NCI-H2081 treated with DMSO at 0.1 percent for 48 hours (cell line): ENCODE measurements at places on chromosomes 7 and 10.

DNA sequence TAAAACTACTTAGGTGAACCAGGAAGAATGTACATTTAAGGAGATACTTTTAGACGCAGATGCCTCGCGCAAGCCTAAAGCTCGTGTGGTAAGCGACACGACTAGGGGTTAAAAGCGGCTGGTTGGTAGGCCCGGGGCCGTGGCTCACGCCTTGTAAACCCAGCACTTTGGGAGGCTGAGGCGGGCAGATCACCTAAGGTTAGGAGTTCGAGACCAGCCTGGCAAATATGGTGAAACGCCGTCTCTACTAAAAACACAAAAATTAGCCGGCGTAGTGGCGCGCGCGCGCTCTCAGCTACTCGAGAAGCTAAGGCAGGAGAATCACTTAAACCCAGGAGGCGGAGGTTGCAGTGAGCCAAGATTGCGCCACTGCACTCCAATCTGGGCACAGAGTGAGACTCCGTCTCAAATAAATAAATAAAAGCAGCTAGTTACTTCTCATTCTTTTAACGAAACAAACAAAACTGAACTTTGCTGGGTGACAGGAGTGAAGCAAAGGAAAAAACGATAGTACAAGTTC is 879 bp downstream of the NUDT5 start:
- DNase-seq = no peak

- DNase-seq = no peak
Observed at GRCh38 chr10:28711041-28711440, 33.7 kb downstream of the BAMBI start.

DNA sequence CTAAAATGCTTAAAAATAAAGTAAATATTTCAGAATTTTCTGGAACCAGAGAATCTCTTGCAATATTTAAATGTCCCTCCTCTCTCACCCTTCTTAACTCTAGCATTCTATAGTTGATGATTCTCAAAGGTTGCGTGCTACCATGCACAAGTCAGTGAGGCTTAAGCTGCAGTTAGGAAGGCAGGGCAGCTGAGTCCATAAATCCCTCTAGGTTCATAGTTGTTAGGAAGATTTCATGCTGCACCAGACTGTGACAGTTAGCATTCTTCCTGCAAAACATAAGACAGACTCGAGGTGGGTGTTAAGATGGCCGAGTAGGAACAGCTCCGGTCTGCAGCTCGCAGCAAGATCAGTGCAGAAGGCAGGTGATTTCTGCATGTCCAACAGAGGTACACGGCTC is 70.6 kb downstream of the MET start:
- DNase-seq = no peak

DNA sequence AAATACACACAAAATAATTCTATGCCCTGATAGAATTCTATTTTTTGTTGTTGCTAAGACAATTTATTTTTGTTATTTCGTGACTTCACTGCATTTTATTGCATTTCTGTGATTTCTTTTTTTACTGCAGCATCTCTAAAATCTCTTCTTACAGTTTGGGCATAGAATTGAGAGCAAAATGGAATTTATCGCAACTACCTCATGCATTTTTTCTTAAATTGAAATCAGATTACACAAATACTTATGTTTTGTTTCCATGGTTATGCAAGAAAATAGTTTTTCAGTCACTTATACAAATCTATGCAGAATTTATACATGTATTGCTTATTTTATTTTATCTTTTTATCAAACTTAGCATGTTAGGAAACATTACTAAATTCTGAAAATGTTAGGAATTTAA is 781.8 kb upstream of the LRRTM3 start:
- no peak for DNase-seq

- DNase-seq = no peak
Observed at GRCh38 chr10:69640196-69640980, 10.3 kb downstream of the FAM241B start.

DNA sequence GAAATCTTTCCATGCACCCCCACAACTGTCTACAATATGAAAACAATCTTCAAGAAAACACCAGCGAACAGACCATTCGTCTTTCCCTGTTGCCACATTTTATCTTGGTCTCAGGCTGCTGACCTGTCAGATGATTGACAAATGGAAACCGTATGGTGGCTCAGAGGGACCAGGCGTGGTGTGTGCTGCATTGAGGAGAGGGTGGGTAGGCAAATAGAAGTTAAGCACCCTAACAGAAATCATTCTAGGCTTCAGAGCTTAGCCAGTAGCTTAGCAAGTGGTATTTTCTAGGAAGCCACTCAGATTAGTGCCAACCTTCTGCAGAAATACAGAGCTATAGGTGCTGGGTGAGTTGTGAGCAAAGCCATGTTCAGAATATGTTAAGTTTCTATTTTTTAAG is 114.9 kb downstream of the DPP6 start:
- DNase-seq = no peak

GRCh38 chr7:105797652-105798051 is 78.7 kb downstream of the ATXN7L1 start:
- DNase-seq = no peak

DNA sequence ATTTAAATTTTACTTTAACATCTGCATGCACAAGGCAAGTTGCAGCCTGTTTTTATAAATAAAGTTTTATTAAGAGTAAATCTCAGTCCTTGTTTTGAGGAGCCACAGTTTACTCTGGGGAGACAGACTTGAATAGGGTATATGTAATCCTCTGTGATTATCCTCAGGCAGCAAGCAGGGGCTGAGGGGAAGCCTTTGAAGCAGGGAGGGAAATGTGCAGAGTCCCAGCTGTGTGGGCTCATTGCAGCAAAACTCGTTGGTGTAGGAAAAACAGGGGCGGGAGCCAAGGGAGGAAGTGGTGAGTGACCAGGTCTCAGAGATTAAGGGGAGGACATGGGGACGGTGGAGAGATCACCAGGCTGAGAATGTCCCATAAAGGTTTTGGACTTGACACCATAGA is 34.3 kb upstream of the SMC3 start:
- DNase-seq = no peak

DNA sequence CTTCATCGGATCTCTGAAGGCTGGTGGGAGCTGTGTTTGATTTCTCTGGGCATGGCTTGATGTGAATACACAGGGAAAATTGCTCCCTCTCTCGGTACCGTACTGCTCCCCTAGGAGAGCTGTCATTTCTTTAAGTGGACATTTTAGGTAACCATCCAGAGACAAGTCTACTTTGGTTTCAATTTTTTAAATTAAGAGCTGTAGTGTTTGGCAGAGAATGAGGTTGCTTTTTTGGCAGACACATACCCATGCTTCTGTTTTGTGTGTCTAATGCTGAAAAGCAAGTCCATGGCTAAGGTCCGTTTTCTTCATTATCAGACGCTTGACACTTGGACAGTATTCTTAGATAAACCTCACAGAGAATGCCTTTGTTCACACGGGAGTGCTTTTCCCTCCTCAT is 61.3 kb upstream of the TRIL start:
- DNase-seq = no peak

DNA sequence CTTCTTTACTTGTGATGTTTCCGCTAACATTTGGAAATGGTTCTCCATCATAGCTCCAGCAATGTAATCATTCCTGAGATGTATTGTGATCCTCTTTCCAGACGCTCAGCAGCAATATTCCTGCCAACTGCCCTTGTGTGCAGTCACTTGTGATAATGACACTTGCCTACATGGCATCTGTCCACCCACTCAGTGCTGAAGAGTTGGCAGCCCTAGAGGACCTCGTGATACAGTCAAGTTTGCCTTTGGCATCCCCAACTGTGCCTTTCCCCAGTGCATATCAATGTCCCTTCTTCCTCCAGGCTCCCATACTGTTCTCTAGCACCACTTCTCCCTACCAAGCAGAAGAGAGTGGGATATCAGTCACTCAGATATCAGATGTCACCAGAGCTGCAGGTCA is 64.9 kb downstream of the MYOF start:
- DNase-seq = no peak

DNA sequence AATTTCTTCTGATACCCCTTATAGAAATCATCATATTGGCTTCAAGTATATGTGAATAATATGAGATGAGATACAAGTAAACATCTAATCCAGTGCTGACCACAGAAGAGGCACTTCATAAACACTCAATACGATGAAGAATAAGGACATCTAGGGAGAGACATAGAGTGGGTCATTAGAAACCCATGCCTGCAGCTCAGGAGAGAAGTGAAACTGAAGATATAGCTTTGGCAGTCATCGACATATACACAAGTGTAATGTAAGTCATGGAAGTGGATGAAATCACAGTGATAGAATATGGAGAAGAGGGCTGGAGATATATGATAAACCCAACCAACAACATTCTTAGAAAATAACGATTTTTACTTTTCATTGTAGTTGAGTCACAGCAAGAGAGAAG is 665.0 kb downstream of the PARD3 start:
- DNase-seq = no peak

DNA sequence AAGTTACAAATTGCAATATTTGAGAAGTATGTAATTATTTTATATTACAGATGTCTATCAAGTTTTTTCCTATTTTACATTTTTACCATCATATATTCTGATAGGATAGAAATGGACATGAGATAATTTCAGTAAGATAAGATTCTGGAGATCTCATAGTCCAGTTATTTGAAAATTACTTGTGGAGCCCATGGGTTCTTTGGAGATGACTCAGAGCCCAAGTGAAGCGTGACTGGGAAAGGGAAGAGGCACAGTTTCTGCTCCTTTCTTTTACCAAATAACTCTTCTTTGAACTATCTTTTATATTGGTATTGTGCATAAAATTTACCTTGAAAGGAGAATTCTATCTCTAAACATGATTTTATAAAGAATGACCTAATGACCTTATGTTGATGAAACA is 2.4 kb downstream of the CD36 start:
- no peak for DNase-seq

DNA sequence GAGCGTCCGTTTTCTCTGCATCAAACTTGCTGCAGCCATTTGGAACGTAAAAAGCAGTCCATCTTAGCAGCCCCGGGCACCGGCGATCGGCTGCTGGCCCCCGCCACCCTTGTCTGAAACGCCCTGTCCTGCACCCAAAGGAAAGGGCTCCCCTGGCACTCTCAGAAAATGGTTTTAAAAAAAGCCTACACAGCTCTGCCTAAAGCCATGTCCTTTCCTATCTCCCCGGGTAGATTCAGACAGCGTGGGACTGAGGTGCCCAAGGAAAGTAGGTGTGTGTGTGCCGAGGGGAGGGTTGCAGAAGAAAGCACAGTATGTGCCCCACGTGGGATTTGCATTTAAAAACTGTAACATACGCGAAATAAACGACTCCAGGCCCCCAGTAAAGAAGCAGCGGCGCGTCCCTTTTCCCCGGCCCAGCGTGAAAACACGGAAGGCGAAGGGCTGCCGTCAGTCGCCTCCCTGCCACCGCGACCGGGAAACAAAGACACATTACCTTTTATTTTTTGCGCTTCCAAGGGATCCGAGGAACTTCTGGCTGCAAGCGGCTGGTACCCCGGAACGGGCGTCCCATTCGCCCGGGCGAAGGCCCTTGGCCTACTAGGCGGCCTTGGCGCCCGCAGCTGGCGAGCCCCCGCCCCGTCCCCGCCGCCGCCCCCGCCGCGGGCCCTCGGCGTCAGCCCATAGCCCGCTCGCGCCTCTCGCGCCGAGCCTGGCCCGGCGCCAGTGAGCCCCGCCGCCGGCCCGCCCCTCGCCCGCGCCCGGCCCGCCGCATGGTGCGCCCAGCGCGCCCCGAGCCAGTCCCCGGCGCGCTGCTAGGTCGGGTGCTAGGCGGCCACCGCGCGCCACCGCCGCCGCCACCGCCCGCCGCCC is 304.6 kb downstream of the PRPF18 start:
- no peak for DNase-seq

DNA sequence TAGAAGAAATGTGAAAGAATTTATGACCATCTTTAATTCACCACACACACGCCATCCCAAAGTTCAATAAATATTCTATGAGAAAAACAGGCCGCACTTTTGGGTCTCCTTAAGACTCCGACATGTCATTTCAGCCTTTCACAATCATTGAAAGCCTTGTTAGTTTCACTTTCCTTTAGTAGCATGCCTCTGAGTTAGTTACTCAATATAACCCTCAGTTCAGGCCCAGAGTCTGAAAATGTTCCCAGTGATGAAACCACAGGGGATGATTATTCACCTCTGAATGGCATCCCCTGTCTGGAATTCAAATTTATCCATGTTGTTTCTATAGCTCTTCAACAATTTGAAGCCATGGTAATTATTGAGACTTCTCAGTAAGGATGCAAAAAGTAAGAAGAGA is 278.1 kb upstream of the NRP1 start:
- no peak for DNase-seq

- no peak for DNase-seq
Observed at GRCh38 chr7:148633761-148634160, 43.2 kb downstream of the C7orf33 start.

GRCh38 chr7:13908667-13909397 is 80.6 kb downstream of the ETV1 start:
- DNase-seq = peak; percentile 86

DNA sequence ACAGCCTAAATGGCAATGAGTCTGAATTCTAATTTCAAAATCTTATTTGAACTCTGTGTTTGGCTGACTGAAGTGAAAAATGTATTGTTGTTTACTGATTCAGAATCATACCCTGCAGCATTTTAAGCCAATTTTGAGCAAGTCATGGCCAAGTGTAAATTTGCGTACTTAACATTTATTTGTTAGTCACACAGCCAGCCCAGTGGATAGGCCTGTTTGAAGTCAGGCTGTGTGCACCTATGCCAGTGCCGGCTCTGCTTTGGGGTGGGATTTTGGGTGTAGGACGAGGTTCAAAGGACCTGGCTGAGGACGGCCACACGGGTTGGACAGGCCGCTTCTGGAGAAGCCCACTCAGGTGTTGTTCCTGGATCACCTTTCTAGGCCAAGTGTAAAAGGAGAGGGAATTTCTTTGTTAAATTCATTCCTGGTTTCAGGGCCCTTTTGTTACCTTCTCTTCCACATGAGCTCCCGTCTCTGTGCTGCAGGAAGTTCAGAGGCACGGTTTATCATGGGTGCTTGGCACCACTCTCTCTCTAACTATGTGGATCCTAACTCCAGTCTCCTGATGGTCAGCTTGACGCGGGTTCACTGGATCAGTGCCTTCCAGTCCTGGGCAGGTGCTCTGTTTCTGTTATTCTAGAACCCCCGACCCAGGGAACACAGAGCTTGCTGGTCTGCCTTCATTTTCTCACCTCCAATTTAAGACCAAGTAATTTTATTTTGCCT is 84.7 kb downstream of the CCNY start:
- DNase-seq = no peak

GRCh38 chr7:135936497-135937217 is 40.5 kb downstream of the MTPN start:
- DNase-seq = peak; percentile 15

DNA sequence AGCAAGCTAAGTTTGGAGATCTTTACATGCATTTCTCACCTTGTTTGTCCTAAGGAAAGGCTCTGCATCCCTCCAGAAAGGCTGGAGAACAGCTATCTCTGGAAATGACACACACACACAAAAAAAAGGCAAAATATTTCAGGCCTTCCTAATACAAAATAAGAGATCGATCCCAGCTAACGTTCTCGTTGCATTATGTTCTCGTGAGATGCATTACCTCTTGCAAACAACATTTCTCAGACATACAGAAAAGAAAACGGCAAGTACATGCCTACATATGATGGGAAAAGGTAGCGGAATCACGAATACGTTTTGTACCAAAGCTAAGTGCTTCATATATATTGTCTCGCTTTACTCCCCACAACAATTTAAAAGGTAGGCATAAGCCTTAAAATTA is 488 bp downstream of the MTERF1 start:
- no peak for DNase-seq
